ENCODE measurements at places on chromosomes 13 and 19.

DNA sequence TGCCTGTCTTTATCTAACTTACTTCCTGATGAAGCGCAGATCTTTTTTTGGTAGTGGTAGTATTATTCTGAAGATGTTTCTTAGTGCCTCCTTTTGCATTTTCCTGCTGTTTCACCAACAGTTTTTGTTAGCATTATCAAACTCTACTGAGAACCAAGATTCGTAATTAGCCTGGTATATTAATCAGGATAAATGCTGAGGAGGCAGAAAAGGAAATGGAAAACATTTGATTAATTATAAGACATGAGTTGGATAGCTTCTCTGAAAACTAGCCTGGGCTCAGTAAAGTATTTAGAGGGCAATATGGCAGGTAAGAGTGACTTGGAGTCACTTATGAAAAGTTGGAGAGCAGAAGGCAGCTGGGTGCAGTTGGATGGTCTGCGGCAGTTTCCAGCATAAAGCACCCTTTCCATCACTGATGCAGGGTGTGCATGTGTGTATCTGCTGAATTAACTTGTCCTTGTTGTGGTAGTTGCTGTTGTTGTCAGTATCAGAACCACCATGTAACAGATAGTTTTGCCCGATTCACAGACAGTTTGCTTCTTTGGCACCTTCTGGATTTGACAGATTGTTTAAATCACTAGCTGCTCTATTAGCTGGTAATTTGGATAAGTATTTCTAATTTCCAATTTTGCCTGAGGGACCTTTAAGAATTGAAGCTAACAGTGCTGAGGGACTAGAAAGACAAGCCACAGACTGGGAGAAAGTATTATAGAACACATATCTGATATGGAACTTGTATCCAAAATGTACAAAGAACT is 6.9 kb upstream of the TNFRSF19 start:
- DNase-seq = no peak

GRCh38 chr13:101985321-101985720 is 416.5 kb downstream of the FGF14 start:
- DNase-seq = no peak

DNA sequence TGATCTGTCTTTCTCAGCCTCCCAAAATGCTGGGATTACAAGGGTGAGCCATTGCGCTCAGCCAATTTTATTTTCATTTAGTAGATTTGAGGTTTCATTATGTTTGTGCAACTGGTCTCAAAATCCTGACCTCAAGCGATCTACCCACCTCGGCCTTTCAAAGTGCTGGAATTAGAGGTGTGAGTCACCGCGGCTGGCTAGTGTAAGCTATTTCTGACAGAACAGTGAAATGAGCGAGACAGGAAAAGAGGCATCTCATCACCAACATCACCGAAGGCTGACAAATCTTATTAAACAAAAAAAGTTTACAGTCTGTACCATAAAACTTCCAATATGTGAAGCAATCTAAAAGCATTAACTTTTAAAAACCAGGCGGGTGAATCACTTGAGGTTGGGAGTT is 12.2 kb upstream of the ZNF888 start:
- DNase-seq = no peak

DNA sequence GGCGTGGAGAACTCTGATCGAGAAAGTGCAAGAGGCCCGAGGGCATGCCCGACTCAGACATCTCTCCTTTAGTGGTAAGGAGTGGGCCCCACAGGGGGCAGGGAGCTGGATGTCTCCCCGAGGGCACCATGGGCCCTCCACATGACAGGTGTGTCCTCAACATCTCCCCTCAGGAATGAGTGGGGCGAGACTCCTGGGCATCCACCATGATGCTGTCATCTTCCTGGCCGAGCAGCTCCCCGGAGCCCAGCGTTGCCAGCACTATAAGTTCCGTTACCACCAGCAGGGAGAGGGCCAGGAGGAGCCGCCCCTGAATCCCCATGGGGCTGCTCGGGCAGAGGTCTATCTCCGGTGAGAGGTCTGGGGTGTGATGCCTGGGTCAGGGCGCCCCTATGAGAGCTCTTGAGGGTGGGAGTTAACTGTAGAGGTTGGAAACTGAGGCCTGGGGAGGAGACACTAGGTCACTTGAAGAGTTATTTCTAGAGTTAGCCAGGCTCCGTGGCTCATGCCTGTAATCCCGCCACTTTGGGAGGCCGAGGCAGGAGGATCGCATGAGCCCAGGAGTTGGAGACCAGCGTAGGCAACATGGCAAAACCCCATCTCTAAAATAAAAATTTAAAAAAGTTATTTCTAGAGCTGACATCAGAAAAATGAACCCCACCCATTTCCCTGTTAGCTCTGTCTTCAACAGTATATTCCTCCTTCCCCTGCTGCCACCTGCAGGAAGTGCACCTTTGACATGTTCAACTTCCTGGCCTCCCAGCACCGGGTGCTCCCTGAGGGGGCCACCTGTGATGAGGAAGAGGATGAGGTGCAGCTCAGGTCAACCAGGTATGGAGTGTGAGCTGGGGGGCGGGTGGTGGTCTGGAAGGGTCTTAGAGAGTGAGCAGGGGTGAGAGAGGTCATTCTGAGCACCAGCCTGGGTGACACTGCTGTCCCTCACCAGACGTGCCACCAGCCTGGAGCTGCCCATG is 5.1 kb downstream of the IGFLR1 start:
- no peak for DNase-seq

GRCh38 chr19:372306-372890 is 27.8 kb upstream of the MIER2 start:
- DNase-seq = no peak

GRCh38 chr13:41259875-41260501 is 3.4 kb downstream of the MTRF1 start:
- DNase-seq = no peak

DNA sequence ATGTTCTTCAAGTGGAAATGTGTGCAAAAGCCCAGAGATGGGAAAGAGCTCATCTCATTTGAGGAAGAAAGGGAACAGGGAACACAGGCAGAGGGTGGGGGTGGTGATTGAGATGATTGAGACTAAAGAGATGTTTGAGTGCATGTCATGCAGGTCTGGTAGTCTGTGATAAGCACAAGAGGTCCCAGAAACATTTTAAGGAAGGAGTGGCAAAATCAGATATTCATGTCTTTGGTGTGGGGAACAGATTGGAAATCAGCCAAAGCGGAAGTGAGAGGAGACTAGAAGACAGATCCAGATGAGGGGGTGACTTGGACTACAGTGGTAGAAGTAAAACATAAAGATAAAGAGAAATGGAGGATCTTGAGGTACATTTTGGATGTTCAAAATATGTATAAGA is 39.4 kb upstream of the DACH1 start:
- no peak for DNase-seq

DNA sequence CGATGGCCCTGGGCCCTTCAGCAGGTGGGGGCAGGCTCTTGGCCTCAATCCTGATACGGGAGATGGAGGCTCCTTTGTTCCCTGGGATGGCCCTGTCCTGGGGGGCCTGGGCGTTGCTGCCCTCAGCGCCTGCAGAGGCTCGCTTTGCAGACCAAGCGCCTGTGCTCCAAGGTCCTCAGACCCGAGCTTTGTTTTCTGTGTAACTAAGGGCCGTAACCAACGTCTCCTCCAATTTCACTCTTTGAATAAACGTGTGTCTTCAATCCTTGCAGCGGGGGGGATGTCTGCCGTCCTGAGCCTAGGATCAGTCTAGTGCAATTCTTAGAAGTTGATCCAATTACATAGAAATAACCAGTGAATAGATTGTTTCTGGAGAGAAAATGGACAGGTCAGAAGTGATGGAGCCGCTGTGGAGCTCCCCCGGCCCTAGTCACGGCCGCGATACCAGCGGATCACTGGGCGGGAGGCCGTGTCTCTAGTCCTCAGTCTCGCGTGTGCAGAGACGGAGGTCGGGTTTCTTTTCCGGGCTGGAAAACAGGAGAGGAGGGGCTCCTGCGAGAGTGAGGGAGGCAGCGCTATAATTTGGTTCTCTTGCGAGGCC is 5.3 kb downstream of the PTBP1 start:
- no peak for DNase-seq

DNA sequence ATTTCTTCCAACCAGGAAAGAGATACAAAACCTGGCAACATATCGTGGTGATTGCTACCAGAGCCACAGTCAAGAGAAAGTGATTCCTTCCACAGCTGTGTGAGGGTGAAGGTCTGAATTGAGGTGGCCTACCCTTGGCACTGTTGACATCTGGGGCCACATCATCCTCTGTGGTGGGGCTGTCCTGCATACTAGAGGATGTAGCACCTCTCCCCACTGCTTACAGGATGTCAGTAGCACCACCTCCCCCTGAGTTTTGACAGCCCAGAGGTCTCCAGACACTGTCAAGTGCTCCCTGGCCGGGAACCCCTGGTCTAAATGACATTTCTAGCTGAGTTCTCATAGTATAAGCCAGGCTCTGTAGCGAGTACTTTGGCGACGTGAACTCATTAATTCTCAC is 15.5 kb downstream of the PTGER1 start:
- no peak for DNase-seq

DNA sequence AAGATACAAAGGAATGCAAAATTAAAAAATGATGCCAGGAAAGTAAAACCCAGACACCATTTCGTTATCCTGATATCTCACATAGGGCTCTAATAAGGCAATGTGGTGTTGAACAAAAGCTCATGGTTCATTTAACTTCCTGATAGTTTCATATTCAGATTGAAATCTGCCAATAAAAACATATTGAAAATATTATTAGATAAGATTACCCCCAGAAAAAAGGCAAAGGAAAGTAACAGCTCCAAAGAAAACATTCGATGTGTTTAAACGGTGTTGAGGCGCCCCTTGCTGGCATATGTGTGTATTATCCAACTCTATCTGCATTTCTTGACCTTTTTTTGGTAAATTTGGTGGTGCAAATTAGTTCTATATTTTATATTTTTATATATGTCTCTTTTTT is 75.9 kb downstream of the ESD start:
- DNase-seq = no peak

DNA sequence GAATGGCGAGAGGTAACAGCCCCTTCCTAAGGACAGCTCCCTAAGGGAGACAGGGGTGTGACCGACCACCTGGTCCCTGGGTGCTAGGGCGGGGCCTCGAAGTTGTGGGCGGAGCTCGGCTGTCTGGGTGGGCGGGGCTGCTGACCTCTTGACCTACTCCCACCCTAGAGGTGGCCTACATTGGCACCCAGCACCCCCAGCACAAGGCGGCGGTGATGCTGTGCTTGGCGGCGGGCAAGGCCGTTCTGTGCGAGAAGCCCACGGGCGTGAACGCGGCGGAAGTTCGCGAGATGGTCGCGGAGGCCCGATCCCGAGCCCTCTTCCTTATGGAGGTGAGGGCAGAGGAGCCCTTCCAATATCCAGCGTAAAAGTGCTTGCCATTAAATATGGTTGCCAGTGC is 2.4 kb downstream of the DHDH start:
- DNase-seq = no peak

GRCh38 chr19:13966684-13967128 is 14.4 kb downstream of the DCAF15 start:
- no peak for DNase-seq

GRCh38 chr13:110697842-110698241 is 8.1 kb downstream of the CARS2 start:
- DNase-seq = no peak

DNA sequence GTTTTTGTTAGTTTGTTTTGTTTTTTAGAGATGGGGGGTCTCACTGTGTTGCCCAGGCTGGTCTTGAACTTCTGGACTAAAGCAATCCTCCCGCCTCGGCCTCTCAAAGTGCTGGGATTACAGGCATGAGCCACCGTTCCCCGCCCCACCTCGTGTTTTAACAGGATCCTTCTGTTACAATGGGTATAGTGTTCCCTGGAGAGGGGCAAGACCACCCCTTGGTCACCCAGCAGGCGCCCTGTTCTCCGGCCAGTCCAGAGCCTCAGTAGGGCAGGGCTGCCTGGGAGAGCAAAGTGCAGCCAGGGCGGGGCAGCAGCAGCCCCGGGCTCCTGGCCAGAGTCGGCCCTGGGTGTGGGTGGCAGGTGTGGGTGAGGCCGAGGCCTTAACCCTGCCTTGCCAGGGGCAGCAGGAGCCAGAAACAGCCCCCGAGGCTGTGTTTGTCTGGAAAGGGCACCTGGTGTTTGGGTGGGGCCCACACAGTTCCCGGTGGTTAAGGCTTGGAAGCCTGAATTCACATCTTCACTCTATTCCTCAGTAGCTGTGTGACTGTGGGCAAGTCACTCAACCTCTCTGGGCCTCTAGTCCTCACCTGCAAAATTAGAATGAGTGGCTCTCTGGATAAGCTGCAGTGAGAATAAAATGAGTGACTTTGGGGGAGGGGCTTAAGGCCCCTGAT is 7.2 kb downstream of the VASP start:
- DNase-seq = no peak

GRCh38 chr13:111491021-111491420 is 170.6 kb downstream of the TEX29 start:
- no peak for DNase-seq

- DNase-seq = no peak
These were observed 485.5 kb downstream of the DIAPH3 start for GRCh38 chr13:59677966-59678814.

GRCh38 chr13:98370806-98371515 is 193.9 kb upstream of the RNF113B start:
- no peak for DNase-seq

GRCh38 chr19:15588265-15588664 is 26.8 kb upstream of the CYP4F8 start:
- DNase-seq = no peak

GRCh38 chr13:94764576-94765321 is 52.4 kb upstream of the SOX21 start:
- no peak for DNase-seq

GRCh38 chr13:113607889-113608635 is 23.5 kb downstream of the TFDP1 start:
- no peak for DNase-seq

DNA sequence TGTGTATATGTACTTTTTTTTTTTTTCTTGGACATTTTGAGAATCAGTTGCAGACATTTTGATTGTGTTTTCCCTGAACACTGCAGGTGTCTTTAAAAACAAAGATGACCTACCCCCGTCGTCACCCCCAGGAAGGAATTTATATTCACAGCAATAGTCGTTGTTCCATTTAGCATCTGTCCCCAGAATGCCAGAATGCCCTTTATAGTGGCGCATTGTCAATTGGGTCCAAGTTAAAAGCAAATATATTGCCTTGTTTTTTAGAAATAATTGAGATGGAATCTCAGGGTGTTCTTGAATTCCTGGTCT is 1.8 kb upstream of the RNF225 start:
- DNase-seq = no peak

- no peak for DNase-seq
These were observed 14.4 kb upstream of the NDUFS7 start for GRCh38 chr19:1369214-1369805.

- no peak for DNase-seq
These were observed 5.4 kb downstream of the ZNF8 start for GRCh38 chr19:58284199-58284598.

GRCh38 chr19:5302396-5302795 is 38.2 kb downstream of the PTPRS start:
- DNase-seq = no peak

- no peak for DNase-seq
These were observed 5.7 kb downstream of the ZNF431 start for GRCh38 chr19:21147540-21147939.

Data from amygdala (tissue), 56 donors.